ENCODE measurements at places on chromosomes 11 and 22. TPM values are rescaled to one million over a fixed set of nuclear protein-coding genes. Genes with fewer than 3 reads are reported as not detected.
A peak's percentile ranks its signal among the peaks of the same experiment; 100 is the strongest.

DNA sequence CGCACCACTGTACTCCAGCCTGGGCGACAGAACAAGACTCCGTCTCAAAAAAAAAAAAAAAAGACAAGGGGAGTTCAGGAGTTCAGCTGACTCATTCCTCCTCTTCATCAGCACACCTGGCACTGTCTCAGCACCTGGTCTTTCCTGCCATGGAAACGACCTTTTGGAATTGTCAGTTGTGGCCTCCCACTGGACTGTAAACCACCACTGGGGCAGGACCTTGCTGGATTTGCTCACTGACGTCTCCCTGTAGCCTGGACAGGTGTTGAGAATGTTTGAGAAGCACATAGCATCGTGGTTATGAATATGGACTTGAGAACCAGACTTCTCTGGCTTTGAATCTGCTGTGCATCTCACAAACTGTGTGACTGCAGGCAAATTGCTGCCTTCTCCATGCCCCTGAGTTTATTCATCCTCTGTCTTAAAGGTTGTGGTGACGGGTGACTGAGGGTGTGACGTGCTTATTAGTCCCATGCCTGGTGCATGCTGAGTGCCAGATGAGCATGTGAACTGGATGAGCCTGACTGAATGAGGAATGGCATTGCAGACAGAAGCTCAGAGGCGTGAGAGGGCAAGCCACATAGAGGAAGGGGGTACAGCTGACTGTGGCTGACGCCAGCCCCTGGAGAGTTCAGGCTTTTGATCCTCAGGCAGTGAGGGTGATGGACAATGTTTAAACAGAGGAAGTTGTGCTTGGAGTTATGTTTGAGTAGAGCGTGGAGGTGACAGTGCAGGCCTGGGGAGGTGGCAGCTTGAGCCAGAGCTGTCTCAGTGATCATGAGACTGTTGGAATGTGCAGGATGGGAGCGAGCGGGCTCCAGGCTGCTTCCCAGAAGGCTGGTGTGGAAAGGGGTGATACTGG, 12.7 kb downstream of the TOM1 start:
- no peak for DNase-seq

GRCh38 chr22:37206118-37206840, 6.0 kb downstream of the SSTR3 start:
- DNase-seq: no peak

DNA sequence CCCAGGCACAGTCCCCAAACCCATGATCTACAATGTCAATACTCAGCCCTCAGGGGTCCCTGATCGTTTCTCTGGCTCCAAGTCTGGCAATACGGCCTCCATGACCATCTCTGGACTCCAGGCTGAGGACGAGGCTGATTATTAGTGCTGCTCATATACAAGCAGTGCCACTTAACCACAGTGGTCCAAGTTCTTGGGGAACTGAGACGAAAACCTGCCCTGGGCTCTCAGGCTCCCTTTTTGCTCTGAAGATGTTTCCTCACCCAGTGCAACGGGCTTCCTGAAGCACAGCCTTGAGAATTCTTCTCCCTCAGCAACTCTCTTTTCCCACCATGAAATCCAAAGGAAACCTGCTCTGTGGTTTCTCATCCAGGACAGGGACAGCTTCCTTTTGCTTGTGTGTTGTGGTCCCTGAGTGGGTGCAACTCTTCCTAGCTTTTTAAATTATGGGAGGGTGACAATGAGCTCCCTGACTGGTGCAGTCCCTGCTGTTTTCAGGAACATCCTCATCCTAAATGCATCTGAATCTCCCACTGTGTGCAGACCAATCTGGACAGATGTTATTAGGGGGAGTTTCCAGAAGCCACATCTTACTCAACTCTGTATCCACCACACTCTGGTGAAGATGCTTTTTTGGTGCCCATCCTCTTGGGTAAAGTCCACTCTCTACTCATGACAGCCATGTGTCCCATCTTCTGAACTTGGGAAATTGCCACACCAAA, 30.6 kb upstream of the IGLL5 start:
- no peak for DNase-seq

DNA sequence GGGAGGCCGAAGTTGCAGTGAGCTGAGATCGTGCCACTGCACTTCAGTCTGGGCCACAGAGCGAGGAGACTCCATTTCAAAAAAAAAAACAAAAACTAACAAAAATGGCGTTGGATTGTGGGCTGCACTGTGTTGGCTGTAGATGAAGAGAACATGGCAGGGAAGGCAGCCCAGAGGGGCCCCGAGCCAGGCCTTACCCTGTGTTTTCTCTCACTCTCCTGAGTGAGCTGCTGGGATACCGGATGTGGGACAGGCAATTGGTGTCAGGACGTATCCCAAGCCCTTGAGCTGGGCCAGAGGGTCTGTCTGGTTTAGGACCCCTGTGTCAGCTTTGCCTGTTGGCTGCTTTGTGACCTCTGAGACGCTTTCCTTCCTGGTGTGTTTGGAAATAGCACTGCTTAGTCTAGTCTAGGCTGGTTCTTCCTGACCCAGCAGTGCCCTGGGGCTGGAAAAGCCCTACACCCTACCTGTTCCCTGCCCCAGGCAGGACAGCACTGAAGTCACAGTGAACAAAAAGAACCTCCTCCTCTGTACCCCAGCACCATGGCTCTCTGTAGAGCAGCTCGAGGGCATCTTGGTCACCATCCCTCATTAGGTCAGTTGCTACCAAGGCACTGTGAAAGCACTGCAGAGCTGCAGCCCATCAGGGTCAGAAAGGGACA, 17.8 kb downstream of the CHADL start:
- DNase-seq: no peak

DNA sequence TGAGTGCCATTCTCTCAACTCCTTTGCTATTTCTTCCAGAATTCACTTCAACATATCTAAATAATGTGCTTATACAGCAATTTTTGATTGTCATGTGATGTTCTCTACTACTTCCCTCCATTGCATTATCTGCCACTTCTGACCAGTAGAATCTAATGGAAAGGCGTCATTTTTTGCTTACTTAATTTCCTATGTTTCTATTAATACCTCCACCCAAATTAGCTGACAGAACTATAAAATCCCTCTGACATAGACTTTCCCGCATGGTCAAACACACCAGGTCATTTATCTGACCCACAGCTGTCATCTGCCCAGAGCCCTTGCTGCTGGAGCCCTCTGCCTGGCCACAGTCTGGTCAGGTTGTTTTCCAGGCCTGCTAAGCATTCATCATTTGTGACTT, 258.6 kb upstream of the NARS2 start:
- no peak for DNase-seq

DNA sequence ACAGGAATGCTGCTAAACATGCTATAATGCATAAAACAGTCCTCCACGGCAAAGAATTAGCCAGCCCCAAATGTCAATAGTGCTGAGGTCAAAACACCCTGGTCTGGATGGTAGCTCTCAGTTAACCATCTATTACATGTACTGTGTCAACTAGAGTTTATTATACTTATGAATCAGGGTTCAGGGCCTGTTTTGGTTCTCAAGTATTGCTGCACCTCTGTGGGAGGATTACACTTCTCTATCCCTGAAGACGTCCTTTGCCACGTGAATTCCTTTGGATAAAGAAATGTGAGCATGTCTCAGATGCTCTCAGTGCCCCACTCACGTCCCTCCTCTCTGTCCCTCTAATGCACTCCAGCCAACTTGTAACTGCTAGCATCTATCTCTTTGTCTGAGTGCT, 53.4 kb downstream of the SLC1A2 start:
- DNase-seq: no peak

GRCh38 chr11:2933375-2934020, 4.3 kb upstream of the PHLDA2 start:
- DNase-seq: peak; percentile 82

DNA sequence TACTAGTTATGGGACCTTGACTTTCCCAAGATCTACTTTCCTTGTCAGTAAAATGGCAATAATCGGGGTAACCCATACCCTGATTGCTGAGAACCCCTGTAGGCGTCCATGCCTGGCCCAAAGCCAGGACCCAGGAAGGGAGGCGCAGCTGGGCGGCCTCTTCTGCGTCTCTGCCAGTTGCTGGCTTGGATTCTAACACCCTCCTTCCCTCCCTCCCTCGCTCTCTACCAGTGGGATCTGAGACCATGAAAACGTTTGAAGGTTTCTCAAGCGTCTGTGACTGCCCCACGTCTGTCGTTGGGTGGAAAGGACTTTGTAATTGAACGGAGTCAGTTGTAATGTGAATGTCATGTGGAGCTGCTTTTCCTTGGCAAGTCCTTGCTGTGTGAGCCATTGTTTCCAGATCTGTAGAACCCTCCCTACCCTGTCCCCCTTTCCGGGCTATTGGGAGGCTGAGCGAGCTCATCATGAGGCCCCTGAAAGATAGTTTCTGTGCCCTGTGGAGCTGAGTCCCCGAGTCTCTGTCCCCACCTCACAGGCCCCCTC, 47.8 kb downstream of the PARVB start:
- DNase-seq: no peak

DNA sequence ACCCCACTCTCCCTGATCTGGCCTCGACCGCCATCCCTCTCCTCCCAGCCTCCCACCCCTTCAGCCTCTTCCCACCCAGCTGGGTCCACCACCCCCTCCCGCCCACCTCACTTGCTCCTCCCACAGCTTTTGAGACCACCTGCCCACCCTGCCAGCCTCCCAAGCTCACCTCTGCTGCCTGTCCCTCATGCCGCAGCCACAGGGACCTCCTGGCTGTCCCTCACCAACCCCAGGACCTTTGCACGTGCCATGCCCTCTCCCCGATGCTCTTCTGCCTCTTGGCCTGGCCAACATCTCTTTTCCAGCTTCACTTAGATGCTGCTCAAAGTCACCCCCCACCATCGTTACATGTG, 6.5 kb downstream of the PNPLA5 start:
- peak; percentile 9 for DNase-seq

GRCh38 chr11:17604915-17605233, 57.8 kb downstream of the OTOG start:
- DNase-seq: no peak

GRCh38 chr22:35158336-35158735, 92.4 kb downstream of the ISX start:
- no peak for DNase-seq

GRCh38 chr11:123454060-123454651, 24.1 kb downstream of the GRAMD1B start:
- peak; percentile 89 for DNase-seq

DNA sequence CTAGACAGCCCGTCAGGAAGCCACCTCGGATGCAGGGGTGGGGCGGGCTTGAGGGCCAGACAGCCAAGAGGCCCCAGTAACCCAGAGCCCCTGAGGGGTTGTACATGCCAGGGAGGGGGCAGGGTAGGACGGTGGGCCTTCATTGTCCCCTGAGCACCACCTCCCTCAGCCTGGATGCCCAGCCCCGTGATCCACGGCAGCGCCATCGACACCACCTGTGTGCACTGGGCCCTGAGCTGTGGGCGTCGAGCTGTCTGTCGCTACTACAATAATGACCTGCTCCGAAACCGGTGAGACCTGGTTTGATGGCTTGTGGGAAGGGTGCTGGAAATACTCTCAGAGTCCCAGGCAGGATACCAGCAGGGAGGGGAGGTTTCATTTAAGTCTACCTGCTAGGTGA, 37.4 kb upstream of the TPBGL start:
- DNase-seq: no peak

GRCh38 chr11:111631024-111631665, 28.9 kb downstream of the SIK2 start:
- DNase-seq: no peak

GRCh38 chr11:64893194-64894069, 15.0 kb upstream of the EHD1 start:
- DNase-seq: no peak

DNA sequence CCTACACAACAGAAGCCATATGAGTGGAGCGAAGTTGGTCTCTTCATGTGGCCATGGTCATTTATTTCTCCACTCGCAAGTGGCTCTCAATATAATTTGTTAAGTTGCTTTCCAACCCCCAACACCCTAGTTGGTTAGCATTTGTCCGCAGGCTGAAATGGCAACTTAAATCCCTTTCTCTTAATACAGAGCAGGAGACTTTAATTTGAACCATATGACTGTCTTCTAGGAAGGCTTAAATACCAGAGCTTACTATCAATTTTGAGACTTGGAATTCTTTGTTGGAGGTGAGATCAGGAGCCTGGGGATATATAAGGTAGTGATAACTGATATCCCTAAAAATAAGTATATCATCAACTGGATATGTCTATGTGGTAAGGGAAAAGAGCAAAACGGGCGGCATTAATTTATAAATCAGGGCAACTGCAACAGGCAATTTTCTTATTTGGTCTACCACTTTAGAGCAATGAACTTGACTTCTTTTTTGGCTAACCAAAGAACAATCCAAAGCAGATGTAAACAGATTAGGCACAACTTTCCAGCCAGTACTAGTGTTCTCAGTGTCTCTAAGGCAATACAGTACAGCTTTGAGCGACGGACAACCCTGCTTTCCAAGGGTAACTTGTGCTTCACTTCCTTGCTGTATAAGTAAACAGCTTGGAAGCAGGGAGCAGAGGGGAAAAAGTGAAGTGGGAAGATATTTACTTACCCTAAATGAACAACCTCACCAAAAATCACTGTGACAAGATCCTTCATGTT, 74.7 kb upstream of the APOA1 start:
- no peak for DNase-seq

DNA sequence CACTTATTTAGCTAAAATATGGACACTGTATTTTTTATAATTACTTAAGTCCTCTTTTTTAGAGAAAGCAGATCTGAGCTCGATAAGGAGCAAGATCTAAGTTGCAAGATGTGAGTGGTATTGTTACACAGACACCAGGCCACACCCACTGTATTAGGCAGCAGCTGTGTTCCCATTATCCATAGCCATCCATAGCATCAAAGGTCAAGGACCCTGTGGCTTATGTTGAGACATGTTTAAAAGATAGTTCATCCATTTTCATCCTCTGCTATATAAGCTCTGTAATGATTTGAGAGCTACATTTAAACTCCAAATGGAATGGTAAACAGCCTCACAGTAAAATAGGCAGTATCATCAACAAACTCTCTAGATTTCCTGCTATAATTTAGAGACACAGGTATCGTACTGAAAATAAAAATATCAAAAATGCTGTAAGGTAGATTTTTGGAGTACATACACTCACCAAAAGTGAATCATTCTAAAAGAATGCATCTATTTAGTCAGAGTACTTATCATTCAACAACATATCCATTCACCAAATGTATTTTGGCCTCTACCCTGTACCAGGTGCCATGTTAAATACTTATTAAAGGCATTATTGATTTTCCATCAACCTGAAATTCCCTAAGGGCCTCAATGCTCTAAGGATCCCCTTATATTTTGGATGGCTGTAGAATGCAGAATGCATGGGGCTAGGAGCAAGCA, 574.0 kb downstream of the LRRC4C start:
- no peak for DNase-seq

GRCh38 chr22:31327806-31328543, 18.2 kb downstream of the PATZ1 start:
- no peak for DNase-seq

- no peak for DNase-seq
These were observed 109.9 kb downstream of the MICAL2 start for GRCh38 chr11:12220305-12220704.

CBX7 gene
- total RNA-seq: 43.8 TPM

MS4A6A gene
- total RNA-seq: not detected

C11orf21 gene
- 10.2 TPM for total RNA-seq

B3GAT1 gene
- total RNA-seq: 0.09 TPM

CASP5 gene
- not detected for total RNA-seq

BLID gene
- not detected for total RNA-seq

All from activated naive CD4-positive, alpha-beta T cell treated with anti-CD3 and anti-CD28 coated beads, Interleukin-2, amount 50 U/mL, for 72 hours (primary cell).